ENCODE measurements at places on chromosomes 12 and 14.

GRCh38 chr12:2934371-2934770 is 24.8 kb upstream of the TEAD4 start:
- no peak for DNase-seq

DNA sequence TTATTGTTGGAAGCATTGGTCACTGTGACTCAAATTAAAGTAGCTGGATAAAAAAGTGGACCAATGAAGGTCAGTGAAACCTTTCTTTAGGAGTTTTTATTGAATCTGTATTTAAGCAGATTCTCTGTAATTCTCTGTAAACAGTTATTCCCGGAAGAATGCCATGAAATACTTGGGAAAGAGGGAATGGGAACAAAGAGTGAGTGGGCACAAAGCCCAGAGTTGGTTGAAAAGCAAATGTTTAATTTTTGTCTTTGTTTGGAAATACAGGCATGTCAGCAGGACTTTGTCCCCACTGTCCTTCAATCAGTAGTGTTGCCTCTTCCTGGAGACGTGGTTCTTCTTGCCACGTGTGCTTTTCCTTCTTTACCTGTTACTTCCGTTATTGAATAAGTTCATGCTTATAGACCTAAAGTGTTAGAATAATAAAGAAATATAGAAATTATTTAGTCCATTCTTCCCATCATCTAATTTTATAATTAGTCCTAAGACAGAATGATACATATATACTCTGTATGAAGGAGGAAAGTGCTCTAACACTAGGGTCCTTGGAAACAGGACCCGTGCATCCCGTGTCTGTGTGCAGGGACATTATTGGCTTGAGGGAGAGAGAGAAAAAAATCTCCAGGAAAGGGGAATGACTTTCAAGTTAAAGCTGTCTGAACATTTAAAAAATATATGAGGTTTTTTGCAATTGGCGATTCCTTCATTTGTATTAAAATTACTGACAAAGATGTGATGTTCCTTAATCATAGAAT is 2.0 kb upstream of the ANG start:
- DNase-seq: no peak

DNA sequence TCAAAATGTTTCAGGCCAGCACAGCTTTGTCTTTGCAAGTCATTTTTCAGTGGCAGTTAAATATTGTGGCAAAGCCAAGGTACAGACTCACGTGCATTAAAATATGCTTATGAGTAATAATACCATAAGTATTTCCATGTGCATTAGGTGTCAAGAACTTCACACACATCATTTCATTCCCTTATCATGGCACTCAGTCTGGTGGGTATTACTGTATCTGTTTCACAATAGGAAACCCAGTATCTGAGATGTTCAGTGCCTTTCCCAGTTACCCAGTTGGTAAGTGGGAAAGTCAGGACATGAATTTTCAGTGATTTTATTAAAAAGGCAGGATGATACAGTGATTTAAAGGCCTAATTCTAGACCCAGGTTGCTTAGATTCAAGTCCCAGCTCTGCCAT is 52.9 kb downstream of the IFNG start:
- no peak for DNase-seq

DNA sequence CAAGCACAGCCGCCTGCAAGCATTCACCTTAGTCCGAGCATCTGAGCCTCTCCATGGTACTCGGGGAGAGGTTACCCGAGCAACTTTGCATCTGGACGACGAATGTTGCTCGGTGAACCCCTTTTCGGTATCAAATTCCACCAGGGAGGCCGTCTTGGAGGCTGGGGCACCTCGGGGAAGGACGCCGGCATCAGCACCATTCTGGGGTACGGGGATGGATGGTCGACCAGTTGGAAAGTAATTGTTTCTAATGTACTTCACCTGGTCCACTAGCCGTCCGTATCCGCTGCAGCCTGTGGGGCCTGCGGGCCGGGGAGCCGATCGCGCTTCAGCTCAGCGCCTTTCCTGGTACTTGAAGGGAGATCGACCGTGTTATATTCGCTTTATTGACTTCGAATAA is 161.7 kb upstream of the RTL1 start:
- DNase-seq: no peak

- no peak for DNase-seq
Observed at GRCh38 chr14:94483729-94484275, 7.8 kb upstream of the SERPINA9 start.

DNA sequence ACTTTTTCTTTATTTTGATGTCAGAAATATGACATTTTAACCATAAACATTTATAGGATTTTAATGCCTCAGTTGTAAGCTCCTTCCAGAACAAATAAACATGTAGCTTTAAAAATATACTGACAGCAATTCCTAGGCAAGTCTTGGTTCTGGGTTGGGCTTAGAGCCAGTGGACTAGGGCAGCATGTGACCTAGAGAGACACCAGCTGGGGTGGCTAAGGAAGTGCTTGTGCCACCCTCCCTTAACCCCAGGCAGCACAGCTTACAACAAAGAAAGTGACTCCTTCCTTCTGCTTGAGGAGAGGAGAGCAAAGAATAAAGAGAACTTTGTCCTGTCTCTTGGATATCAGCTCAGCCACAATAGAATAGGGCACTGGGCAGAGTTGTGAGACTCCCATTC is 61.6 kb upstream of the KTN1 start:
- no peak for DNase-seq

DNA sequence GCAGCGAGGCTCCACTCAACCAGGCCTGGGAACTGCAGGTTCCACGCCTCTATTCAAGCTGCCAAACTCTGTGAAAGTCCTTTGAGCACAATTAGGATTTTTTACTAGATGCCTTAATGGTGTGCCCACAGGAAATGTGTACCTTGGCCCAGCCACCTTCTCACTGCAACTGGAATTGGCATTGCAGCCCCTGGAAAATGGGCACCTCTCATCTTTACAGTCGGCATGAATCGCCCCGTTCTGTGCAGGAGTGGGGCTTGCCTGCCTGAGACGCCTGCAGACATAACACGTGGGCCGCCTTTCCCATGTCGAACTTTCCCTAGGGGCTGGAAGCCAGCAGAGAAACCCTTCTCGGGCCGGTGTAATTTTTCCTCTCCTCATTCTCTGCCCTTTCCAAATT is 42.0 kb upstream of the ELK3 start:
- DNase-seq: no peak

GRCh38 chr12:2649201-2650030 is 145.4 kb upstream of the FKBP4 start:
- no peak for DNase-seq

DNA sequence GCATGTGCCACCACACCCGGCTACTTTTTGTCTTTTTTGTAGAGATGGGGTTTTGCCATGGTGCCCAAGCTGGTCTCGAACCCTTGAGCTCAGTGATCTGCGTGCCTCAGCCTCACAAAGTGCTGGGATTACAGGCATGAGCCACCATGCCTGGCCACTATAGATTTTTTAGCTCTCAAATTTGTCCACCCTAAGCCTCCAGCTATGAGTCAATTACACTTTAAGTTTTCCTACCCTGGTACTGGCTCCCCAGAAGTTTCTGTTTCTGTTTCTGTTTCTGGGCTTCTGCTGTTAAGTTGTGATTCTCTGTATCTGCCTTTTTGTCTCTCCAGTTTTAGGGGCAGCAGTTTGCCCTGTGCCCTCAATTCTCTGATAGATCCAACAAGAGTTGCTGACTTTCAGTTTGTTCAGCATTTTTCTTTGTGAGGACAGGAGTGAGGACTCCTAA is 4.4 kb upstream of the TINF2 start:
- no peak for DNase-seq

- no peak for DNase-seq
Observed at GRCh38 chr12:4275870-4276301, 2.3 kb downstream of the CCND2 start.

- no peak for DNase-seq
Observed at GRCh38 chr14:98826618-98827017, 445.4 kb downstream of the BCL11B start.

DNA sequence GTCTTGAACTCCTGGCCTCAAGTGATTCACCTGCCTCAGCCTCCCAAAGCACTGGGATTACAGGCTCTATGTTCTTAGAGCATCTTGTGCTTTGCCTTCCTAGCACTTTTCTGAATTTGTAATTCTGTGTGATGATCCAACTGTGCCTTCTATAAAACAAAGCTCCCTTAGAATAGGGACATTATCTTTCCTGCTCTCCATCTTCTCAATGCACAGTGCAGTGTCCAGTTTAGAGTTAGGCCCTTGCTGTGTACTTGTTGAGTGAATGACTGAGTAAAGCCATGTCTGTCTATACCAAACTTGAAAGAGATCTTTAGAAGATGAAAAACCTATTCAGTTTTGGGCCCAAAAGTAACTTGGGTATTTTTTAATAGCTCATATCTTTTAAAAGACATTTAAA is 5.2 kb downstream of the WDR20 start:
- DNase-seq: no peak

- no peak for DNase-seq
Observed at GRCh38 chr12:76962099-76962498, 83.3 kb upstream of the CSRP2 start.

- DNase-seq: no peak
Observed at GRCh38 chr12:2539938-2540337, 254.8 kb upstream of the FKBP4 start.

DNA sequence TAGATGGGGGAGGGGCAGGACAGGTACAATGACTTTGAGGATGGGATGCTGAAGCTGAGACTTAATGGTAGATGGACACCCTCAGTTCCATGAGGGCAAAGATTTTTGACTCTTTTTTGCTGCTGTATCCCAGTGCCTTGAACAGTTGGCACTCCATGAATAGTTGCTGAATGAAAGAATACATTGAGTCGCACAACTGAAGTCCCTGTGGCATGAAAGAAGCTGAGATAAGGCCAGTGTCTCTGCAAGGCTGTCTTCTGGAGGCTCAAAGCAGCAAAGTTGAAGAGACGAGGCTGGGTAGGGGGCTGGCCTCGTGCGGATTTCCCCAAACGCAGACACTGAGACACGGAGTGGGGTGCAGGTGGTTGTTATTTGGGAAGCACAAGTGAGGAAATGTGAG is 179.3 kb downstream of the ADCK1 start:
- no peak for DNase-seq

DNA sequence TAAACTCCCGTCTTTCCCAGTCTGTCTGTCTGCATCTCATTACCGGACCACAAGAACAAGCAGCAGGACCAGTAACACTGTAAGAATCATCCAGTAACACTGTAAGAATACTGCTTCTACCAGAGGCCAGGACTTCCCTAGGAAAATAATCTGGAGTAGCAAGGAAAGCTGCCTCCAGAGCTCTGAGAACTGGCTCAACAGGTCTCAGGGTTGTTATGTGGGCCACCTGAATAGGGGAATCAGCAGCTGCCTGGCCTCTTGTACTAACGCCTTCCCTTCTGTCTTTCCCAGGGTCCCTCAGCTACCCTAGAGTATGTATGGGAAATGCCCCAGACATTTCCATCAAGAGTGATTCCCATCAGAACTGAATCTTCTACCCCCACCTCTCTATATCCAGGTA is 954 bp upstream of the SLC39A2 start:
- no peak for DNase-seq

DNA sequence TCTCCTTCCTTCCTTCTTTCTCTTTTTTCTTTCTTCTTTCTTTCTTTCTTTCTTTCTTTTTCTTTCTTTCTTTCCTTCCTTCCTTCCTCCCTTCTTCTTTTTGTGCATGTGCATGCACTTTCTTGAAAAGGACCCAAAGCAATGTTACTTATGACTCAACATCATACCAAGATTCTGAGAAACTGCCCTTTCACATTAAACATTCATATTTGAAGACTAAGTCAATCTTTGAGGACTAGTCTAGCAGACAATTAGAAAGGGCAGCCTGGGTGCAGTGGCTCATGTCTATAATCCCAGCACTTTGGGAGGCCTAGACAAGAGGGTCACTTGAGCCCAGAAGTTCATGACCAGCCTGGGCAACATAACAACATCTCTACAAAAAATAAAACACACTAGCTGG is 212.8 kb upstream of the KITLG start:
- no peak for DNase-seq

GRCh38 chr12:4587108-4587507 is 25.1 kb downstream of the DYRK4 start:
- DNase-seq: no peak

DNA sequence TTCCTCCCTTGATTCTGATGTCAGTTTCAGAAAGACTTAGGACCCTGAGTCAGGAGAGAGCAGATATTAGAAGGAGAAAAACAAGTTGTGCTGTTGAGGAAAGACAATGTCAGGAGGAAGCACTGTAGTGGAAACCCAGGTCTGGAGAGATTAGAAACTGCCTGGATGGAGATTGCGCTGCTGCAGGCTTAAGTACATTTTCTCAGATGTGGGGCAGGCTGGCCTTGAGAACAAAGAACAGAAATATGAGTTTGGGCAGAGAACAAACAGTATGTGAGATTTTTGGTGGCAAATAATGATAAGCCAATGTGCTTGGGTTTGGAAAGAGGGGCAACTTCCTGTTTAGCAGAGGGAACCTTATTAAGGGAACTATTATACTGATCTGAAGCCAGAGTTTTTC is 74.3 kb upstream of the PRMT8 start:
- DNase-seq: no peak

GRCh38 chr14:102497998-102498677 is 11.4 kb downstream of the ANKRD9 start:
- DNase-seq: no peak

DNA sequence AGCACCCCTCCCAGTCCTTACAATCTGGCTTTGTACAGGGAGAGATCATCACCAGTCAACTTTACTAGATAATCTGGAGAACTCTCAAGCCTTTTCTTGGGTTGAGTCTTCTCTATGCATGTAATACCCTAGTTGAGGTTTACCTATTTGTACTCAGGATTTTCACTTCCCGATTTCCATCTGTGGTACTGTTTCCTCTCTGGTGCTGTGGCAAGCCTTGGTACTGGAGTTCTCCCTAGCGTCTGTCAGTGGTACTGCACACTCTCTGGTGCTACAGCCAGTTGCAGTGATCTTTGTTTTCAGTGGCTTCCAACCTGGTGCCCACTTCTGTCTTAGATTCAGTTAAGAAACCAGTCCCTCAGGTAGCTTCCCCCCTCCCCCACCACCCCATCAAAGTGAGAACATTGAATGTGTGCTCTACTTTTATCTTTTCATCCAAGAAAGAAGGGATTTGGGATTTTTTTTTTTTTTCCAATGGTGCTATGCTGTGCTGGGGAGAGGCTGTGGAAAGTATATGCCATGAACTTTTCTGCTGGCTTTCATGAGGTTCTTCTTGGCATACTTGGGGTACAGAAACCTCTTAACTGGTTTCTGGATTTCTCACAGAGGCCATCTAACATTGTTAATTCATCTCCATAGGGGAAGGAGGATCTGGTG is 69.4 kb upstream of the EVL start:
- DNase-seq: peak; percentile 39

GRCh38 chr14:30603402-30603801 is 18.7 kb upstream of the SCFD1 start:
- DNase-seq: no peak

DNA sequence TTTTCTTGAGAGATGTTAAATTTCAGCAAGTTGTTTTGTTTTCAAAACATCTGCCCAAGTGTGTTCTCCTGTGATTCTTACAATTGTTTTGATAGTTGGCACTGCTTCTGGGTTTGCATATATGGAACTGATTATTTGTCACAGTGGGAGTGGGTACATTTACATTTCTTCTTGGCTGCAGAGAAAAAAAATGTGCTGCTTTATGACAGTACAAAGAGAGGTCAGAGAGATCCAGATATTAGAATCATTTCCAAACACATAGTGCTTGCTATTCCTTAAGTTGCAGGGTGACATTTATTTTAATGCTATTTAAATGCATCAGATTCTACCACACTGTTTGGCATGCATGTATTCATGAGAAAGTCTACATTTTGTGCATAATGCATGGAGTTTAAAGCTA is 303.5 kb upstream of the MDGA2 start:
- DNase-seq: no peak
